ENCODE measurements at places on chromosomes 7 and 10.

DNA sequence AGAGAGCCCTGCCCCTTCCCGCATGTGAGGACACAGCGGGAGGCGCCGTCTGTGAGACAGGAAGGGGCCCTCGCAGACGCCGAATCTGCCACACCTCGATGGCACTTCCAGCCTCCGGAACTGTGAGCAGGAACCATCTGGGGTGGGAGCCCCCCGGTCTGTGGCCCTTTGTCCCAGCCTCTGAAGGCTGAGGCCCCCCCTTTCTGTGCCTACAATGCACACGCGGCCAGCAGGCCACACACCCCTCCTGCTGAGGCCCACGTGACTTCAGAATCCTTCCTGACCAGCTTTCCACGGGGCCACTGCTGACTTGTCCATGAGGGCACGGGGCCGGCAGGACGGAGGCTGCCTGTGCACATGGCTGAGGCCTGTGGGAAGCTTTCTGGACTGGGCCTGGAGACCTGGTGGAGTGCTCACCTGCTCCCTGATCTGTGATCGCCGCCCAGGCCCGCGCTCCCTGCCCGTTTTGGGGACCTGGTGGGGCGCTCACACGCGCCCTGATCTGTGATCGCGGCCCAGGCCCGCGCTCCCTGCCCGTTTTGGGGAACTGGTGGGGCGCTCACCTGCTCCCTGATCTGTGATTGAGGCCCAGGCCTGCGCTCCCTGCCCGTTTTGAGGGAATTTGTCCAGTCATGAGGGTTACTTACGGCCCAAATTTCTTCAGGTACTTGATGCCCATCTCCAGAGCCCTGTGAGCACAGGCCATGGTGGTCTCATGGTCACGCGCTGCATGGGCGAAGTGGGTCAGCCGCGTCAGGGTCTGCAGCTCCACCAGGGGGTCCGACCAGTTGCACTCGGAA is 34.3 kb downstream of the CFAP46 start:
- DNase-seq = no peak

DNA sequence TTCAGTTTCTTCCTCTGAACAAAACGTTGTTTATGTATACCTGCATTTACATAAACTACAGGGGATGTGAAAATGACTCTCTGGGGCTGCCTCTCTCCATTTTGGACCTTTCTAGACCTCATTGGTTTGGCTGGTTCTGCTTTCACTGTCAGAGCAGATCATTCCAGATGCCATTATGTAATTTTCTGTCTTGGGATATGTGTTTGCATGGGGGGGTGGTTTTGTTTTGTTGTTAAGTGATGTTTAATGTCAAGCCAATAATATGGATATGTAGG is 172.4 kb downstream of the LRRC4 start:
- DNase-seq = no peak

GRCh38 chr7:115678086-115678982 is 352.2 kb downstream of the TFEC start:
- no peak for DNase-seq

DNA sequence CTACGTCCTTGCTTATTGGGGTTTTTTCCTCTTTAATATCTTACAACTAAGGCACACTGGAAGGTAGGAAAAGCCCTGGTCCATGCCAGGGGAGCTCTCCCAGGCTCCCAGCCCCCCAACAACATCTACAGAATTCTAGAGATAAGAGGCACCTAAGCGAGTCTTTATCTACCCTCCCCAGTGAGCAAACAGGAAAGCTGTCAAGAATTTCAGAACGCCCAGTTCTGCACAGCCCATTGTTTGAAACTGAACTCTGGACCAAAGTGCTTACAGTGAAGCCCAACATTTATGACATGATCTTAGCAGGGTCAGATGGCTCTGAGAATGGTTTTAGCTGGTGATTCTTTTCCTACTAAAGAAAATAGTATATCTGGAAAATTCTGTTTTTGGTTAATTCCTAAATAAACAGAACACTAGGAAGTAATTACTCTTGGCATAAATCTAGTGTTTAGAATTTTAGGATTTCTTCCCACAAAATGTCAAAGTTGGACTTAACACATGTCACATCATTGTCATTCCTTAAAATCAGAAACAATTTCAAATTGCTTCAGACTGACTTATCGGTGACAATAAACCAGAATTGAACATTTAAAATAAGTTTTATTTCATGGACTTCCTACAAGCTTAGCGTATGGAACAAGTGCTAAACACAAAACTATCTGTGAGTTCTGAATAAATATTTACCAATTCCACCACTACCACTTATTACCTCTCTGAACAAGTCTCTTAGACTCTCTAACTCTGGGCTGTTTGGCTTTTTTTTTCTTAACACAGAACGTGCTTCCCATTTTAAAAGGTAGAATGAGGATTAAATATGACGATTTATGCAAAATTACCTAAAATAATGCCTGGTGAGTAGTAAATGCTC is 31.3 kb upstream of the RNF32 start:
- no peak for DNase-seq

- DNase-seq = no peak
These were observed 15.7 kb downstream of the PRKCQ start for GRCh38 chr10:6564367-6564766.
